Heart right ventricle (tissue), 16 donors: ENCODE measurements at places on chromosomes 5 and 9. TPM values are rescaled to one million over a fixed set of nuclear protein-coding genes. Genes with fewer than 3 reads are reported as not detected.

DNA sequence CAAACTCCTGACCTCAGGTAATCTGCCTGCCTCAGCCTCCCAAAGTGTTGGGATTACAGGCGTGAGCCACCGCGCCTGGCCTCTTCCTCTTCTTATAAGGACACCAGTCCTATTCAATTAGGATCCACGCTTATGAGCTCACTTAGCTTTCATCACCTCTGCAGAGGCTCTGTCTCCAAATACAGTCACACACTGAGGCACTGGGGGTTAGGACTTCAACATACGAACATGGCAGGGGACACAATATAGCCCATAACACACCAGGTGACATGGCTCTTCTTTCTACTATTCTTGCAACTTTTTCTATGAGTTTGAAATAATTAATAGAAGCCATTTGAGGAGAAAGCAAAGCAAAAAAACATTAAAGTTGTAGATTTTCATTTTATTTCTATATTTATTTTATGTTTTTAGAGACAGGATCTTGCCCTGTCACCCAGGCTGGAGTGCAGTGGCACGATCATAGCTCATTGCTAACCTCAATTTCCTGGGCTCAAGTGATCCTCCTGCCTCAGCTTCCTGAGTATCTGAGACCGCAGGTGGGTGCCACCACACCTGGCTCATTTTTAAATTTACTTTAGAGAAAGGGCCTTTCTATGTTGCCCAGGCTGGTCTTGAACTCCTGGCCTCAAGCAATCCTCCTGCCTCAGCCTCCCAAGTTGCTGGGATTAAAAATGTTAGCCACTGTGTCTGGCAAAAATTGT, 6.0 kb upstream of the PRRT1B start:
- DNase-seq: no peak

GRCh38 chr5:179913461-179913860, 5.8 kb upstream of the TBC1D9B start:
- DNase-seq: no peak

DNA sequence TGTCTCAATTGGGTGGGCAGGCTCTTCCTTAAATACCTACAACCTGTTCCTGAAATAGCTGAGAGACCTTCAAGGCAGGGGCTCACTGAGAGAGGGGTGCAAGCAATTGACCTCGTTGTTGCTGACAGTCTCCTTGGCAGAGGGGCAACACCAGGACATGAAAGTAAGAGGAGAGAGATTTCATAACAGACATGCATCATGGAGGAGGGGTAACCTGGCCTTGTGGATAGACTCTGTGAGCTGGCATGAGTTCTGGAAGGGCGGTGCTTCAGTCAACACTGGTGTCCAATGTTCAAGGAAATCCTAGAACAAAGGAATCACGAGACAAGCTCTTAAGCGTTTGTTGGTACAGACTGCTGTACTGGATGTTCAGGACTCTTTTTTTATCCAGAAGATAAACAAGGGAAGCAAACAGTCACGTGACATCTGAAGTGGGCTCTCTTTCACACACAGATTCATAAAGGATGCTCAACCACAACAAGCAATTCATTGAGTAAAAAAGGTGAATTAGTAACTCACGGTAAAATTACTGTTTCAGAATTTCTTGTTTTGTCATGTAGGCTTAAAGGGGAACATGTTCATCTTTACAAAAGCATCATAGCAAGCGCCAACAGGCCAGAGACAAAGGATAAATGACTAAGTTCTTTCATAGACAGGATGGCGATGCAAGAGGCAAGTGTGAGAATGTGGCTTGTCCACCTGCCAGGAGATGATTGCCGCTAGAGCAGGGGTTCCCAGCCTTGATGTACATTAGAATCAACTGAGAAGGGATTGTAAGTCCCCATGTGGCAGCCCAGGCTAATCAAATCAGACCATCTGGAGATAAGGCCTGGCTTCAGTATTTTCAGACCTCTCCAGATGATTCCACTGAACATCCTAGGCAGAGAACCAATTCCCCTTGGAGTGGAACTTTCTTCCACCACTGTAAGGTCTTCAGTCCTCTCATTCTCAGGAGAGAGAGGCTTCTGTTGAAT, 20.7 kb downstream of the ANKRA2 start:
- DNase-seq: no peak

DNA sequence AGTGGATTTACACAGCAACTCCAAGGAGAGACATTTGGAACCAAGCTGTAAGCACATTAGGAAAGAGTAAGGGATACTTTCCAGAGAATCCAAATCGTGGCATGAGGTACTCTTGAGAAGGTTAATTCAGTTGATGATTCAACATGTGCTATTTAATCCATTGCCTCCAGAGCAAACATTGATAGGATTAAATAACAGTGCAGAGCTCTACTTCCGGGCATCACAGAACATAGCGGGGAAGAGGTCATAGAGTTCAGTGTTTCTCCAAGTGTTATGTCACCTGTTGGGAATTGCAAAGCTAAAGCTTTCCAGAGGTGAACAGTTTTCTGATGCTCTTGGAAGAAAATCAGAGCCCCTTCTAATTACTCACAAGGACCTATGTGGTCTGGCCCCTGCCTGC, 127.5 kb downstream of the PPP2R2B start:
- DNase-seq: no peak

- DNase-seq: no peak
Observed at GRCh38 chr5:39846144-39846543, 421.4 kb upstream of the DAB2 start.

GRCh38 chr9:117458066-117458465, 43.2 kb upstream of the ASTN2 start:
- no peak for DNase-seq

DNA sequence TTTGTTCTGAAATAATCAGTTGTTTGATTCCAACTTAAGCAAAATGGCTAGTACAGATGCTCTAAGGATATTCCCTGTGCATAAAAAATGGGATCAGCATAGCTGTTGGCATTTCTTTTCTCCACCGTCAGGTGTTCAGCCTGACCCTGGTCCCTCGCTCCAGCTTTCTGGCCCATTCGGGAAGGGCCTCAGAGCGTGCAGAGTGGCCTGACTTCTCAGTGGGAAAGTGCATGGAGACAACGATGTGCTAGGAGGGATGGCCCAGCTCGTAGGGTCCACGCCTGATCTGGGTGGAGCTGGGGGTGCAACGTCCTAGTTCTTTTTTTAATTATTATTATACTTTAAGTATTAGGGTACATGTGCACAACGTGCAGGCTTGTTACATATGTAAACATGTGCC, 319.1 kb upstream of the IRX4 start:
- DNase-seq: no peak

DNA sequence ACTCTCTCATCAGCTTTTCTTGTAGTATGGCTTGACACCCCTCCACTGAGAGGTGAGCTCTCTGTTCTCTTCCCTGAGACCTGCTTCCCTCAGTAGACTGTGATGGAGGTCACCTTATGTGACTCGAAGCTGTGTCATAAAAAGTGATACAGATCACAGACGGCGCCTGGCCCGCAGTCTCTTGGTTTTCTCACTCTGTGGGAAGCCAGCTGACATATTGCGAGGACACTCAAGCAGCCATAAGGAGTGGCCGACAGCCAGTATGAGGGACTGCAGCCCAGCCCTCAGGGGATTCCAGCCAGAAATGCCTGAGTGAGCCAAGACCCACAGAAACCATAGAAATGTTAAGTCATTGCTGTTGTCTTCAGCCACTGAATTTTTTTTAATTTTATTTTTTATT, 38.0 kb downstream of the GADD45G start:
- DNase-seq: no peak

GRCh38 chr9:38289236-38289865, 103.2 kb upstream of the ALDH1B1 start:
- DNase-seq: no peak

DNA sequence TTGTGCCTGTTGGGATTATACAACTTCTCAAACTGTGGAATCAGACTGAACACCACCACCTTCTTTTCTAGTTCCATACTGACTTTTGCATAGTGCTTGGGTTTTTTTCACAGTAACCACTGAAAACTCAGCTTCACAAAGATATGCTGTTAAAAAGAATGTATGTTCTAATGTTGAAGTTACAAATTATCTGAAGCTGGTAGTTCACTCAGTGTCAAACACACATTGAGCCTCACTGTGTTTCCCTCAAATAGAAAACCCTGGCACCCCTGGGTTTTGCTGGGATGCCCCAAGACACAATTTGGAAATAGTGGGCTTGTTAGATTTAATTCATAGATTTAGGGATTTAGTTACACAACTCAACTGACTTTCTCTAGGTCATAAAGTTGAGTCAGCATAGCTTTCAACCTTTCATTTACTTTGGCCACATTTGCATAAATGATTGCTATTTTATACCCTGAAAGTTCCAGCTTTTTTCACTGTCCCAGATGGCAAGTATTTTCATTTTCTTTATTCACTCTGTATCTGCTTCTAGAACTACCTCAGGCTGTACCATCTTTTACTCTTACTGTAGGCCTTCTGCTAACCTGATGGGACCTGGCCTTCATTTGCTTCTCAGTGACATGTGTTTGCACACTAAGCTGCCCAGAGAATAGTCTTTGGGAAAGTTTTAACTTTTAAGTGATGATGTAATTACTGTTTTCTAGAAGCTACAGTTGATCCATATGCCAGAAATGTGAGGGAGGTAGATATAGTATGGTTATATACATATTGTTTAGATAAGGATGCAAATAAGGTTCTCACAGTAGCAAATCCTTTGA, 115.1 kb downstream of the CDC42SE2 start:
- DNase-seq: no peak

- DNase-seq: no peak
Observed at GRCh38 chr5:140220698-140221064, 45.7 kb downstream of the CYSTM1 start.

DNA sequence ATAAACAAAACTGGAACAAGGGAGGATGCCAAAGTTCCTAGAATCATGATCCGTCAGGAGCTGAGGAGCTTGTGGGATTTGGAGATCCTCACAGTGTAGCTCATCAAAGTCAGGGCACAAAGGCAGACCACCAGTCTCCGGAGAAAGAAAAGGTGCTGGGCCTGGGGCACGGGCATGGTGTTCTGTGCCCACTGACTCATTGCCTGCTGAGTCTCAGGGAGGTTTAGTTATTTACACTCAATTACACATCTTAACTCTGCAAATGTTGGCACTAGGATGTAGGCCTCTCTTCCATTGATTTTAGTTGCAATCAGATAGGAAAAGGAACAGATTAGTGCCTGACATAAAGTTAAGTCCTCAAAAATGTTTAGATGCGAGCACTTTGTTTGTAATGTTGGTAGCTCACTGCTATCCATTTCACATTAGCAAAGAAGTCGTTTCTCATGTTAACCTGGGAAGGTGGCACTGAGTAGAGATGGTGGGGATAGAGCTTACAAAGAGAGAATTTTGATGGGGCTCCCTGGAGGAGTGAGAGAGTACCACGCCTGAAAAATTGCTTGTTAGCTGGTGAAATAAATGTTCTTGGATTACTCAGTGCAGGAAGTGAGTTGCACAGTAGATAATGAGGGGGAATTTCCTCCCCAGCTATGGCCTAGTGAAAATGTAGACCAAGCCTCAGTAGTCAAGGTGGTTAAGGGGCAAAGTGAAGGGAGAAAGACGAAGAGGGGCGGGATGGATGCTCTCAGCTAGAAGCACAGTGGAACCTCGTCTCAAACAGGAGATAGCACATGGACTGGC, 109.5 kb upstream of the CD180 start:
- DNase-seq: no peak

NXNL2 gene
- total RNA-seq: not detected

ECM2 gene
- 7.9 TPM for total RNA-seq

PRLR gene
- total RNA-seq: 0.43 TPM
